ENCODE measurements at places on chromosomes 6 and 20. TPM values are rescaled to one million over a fixed set of nuclear protein-coding genes. Genes with fewer than 3 reads are reported as not detected.

DNA sequence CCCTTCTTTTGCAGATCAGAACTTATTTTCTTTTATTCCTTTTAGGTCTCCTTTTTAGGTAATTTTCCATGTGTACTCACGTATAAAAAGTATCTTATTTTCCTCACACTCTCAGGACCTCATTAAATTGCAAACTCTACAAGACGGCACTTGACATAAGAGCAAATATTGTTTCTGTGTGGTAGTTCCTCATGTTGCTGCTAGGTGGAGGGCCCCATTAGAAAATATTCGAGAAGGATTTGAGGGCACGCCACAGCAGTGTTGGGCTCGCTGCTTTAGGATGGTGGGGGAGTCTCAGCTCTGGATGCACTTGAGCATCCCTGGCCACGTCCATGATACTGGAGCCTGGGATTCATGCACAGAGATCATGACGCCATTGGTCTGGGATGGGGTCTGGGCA is 64.9 kb upstream of the ZFP64 start:
- no peak for DNase-seq

DNA sequence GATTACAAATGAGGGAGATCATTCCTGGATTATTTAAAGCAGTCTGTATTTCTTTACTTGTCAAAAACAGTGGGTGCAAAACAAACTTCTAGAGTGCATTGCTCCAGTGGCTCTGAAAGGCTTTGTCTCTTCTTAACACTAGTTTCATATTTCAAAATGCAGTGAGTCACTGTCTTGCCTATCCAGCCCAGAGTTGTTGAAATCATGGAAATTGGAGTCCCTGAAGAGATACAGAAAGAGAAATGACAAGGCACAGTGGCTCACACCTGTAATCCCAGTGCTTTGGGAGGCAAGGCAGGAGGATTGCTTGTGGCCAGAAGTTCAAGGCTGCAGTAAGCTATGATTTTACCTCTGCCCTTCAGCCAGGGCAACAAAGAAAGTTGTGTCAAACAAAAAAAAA is 11.3 kb downstream of the SLC2A12 start:
- no peak for DNase-seq

Gene IMPG1
- total RNA-seq, result not detected

Gene IYD
- not detected for total RNA-seq

DNA sequence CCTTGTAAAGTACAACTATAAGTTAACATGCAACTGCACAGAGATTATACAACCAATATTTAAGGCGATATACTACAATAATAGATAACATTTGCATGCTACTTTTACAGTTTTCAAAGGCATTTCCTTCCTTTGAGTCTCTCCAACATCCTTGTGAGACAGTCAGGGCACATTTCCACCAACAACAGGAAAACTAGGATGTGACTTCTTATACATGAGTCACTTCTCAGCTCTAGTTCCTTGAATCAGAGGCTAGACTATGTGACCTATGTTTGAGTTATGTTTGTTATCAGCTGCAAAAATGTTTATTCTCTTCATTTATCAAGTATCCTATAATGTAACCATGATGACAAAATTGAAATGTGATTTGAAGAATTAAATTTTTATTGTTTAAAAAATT is 51.7 kb upstream of the TFAP2D start:
- DNase-seq, result no peak
